Brain microvascular endothelial cell (primary cell): ENCODE measurements at places on chromosomes 1 and 21.
A peak's percentile ranks its signal among the peaks of the same experiment; 100 is the strongest.

DNA sequence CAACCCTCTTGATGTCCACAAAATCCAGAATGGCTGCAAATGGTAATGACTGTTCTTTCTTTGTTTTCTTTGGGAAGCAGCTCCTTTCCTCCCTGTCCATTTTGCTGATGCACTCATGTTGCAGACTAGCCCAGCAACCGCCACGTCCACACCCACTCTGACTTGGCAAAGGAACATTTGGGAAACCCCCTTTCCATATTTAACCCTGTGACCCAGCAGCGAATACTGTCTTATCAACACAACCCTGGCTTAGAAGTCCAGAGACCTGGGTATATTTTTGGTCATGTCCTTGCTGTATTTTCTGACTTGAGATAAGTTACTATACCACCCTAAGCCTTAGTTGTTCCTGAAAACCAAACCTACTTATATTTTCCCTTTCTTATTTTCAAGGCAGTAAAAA lies 18.1 kb upstream of the SHE start:
- peak; percentile 13 for DNase-seq

DNA sequence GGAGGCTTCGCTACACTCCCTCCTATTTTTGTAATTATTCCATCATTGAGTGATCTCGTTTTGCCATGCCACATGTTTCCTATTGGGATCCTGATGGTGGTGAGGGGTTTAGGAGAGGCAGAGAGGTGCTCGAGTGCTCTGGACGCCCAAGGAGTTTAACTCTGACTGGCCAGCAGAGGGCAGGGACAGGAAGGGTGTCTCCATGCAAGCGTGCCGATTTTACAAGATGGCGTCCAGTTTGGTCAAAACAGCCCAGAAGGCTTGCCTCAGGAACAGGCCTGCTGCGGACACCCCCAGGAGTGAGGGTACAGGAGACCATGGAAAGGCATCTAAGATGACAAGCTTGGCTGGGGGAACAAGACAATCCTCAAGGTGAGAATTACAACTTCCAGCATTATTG lies 33.8 kb upstream of the KCNE2 start:
- DNase-seq = no peak

- no peak for DNase-seq
Measured at GRCh38 chr1:12315146-12315545, 85.3 kb downstream of the VPS13D start.

DNA sequence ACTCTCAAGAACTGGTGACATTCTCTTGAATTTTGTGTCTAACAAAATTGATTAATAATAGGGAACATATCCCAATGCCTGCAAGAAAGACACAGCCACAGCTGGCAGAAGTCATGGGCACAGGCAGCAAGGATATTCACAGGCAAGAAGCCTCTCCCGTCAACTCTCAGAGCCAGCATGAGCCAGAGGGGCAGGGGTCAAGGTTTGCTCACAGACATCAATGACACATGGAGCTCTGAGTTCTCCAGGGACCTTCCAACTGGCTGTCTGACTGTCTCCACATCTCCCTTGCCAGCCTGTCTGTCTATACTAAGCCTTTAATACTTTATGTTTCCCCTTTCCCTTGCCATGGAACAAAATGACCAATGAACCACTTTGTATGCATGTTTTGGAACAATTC lies 101.5 kb upstream of the RAB4A start:
- DNase-seq = no peak

- DNase-seq = no peak
Measured at GRCh38 chr1:36866169-36866814, 168.0 kb downstream of the GRIK3 start.

GRCh38 chr1:204494281-204495077 lies at the start of gene PIK3C2B:
Gene PIK3C2B (minus strand): TSS chr1:204494805. CDS start chr1:204469802, 25,003 bp downstream.
- peak; percentile 53 for DNase-seq

- no peak for DNase-seq
Measured at GRCh38 chr1:22971611-22972405, 858 bp downstream of the LACTBL1 start.

DNA sequence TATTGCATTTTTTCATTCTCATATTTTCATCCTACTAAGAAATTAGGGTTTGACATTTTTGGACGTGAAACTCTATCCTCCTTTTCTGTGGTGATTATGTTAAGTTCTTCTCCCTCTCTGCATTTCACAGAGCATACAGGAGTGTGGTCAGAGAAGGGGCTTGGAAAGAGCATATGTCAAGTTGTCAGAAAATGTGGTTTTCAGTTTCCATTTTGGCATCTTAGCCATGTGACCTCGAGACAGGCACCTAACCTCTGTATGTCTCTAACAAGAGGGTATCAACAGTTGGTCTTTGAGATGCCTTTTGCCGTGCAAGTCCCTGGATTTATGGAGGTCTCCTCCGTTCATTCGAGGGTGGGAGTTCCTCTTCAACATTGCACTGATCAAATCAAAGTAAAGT lies 140.7 kb downstream of the CYYR1 start:
- no peak for DNase-seq

- peak; percentile 73 for DNase-seq
Measured at GRCh38 chr1:203268901-203269653, 36.2 kb upstream of the BTG2 start.
